Erythroblast (primary cell): ENCODE measurements at places on chromosomes 7 and 10.

DNA sequence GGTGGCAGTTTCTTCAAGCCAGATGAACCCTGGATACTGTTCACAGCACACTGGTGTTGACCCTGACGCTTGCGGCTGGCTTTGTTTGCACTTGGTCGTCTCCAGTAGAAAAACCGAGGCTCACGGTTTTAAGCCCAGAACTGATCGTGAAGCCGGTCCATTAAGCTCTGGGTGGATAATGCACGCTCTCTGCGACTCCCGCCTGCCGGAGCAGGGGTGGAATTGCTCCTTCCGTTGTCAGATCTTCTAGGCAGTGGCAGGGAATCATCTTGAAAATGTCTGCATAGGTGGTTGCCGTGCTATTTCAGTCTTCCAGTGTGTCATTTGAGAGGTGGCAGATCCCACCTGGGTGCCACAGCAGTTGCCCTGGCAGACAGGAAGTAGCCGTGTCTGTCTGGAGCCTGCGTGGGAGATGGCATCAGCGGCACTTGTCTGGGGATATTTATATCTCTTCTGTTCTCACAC lies 35.9 kb upstream of the AP5Z1 start:
- no peak for DNase-seq

GRCh38 chr10:4431114-4431863 lies 394.7 kb upstream of the AKR1E2 start:
- no peak for DNase-seq

- DNase-seq: no peak
Measured at GRCh38 chr7:69577221-69577620, 21.1 kb upstream of the AUTS2 start.

- peak; percentile 59 for DNase-seq
Measured at GRCh38 chr10:72337039-72337629, 17.6 kb downstream of the DNAJB12 start.

DNA sequence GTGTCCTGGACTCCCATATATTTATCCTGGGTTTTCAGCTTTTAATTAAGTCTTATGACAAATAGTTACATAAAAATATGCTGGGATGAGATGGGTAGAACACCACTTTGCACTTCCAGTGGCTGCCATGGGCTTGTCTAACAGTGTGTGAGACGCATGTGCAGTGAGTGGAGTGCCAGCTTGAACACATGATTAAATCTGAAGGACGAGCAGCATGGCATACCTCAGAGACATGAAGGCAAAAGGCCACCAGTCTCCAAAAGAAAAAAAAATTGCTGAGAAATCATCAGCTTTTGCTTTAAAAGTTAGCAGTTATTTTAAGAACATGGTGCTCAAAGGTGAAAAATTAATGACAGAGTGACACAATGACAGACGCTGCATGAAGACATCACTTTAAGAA lies 139.0 kb upstream of the ADCY1 start:
- DNase-seq: no peak

DNA sequence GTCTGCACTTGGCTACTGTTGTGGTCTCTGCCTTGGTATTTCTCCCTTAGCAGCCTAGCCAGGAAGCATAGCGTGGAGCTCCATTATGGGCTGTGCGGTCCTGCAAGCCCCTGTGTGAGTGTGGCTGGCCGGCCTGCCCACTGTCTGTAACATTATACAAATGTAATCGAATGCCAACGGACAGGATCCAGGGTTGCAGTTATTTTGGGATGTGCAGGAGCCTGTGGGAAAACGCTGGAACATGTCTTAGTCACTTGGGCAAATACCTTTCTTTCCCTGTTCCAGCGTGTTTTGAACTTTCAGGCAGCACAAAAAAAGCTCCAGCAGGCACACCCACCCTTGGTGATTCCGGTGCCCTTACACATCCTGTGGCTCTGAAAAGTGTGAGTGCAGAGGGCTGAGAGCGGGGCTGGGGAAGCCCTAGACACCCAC lies 29.5 kb downstream of the BAG3 start:
- DNase-seq: no peak

GRCh38 chr10:58104351-58104751 lies 163.3 kb downstream of the IPMK start:
- DNase-seq: no peak

DNA sequence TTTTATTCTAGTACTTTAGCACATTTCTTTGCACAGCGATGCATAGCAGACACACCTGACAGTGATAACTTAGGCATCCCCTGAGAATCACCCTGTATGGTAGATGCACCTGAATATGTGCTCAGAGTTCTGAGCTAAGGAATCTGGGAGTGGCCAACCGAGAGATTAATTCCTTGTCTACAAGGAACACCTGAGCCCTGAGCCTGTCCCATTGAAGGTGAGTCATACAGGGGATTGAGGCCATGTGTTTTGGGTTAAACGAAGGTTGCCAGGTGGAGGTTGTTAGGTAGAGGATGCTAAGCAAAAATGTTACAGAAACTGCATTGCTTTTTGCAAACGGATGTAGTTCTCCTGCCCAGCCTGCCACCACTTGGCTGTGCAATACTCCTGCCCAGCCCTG lies 128.9 kb downstream of the AMPH start:
- no peak for DNase-seq

- no peak for DNase-seq
Measured at GRCh38 chr7:147584771-147585193, 1005.8 kb upstream of the C7orf33 start.

GRCh38 chr7:20038676-20039075 lies 178.5 kb downstream of the MACC1 start:
- no peak for DNase-seq

GRCh38 chr10:77987671-77988255 lies 41.6 kb downstream of the POLR3A start:
- DNase-seq: no peak

DNA sequence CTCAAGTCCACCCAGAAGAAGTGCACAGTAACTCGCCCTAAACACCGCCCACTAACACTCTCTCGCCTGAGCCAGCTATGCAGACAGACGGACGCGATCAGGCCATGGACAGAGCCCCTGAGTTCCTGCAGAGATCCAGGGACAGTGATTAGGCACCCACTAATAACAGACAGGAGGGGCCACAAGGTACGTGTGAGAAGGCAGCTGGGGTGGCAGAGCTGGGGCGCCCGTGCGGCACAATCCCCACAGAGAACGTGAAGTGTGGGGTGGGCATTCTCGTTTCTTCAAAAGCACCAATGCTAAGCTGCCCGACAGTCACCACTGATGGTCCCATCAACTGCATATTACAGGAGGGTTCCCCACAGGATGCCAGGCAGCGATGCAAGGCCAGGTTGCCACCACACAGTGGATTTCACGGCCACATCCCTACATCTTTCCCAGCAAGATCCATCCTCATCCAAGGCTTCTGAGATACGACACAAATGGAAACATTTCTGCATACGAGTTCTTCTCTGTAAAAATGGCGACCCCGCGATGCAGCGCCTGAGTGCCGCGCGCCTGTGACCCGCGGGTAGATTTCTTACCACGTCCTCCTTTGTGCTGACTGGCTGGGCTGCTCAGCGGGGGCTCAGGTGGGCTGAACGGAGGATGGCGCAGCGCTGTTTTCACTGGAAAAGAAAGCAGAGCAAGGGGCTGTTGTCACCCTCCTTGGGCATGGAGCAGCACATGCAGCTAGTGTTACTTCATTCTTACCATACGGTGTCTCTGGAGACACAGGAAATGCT lies 237.5 kb downstream of the TNS3 start:
- no peak for DNase-seq

- DNase-seq: no peak
Measured at GRCh38 chr7:139893461-139893860, 64.4 kb downstream of the TBXAS1 start.

DNA sequence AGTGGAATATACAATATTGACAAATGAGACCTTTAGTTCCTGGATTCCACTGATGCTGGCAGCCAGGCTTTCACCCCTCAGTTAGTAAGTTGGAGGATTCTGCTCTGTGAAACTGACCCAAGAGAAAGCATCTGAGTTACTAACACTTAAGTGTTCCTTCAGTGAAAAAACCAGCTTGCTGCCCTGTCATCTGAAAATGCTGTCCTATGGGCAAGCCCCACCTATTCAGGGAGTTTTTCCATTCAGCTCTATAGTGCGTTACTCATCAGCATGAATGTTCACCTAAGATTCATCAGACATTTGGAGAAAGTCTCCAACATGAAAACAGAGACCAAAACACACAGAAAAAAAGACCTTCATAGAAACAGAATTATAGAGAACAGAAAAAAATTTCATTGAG lies 37.9 kb downstream of the PRPF18 start:
- DNase-seq: no peak

DNA sequence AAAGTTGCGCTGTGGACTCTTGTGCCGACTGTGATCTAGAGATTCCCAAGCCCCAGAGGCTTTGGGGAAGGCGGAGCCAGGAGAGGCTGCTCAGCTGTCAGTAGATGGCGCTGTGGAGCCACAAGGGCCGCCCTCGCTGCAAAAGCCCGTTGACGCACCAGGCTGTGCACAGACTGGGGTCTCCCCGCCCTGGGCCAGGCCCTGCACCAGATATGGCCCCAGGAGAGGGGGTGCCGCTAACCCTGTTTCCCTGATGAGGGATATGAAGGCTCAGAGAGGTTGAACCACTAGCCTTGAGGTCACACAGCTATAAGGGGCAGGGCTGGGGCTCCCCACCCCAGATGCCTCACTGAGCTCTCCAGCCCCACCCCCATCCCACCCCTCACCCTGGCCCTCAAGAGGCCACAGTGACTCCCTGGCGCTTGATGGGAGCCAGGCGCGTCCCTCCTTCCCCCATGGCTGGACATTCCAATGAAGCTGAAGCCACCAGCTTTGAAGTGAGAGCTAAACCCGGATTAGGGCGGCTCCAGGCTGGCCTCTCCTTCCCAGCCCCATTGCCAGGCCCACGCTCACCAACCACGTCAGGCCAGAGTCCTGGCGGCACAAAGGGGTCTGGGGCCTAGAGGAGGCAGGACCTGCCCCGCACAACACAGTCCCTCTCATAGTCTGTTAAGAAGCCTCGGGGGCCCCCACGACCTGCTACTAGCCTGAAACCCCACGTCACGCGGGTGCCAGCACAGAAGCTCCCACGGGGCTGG lies 26.4 kb downstream of the MYL10 start:
- DNase-seq: peak; percentile 56

- DNase-seq: peak; percentile 58
Measured at GRCh38 chr10:34815185-34816084, at the start of gene PARD3. Gene PARD3 (minus strand): TSS chr10:34815296. CDS start chr10:34814995, 301 bp downstream.

DNA sequence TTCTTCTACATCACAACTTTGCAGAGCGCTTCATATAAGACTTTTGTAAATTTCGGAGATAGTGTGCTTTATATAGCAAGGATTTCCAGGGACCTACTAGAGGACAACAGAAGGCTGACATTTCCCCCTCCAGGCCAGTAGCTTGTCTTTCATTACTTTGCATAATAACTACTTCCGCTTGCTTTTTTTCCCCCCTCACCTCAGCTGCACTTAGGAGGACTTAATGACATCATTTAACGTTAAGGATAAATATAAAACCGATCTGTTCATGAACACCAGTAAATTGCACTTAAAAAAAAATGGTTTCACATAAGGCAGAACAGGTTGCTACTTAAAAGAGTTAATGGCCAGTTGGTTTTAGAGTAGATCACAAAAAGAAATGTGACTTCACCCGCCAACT lies 172.3 kb downstream of the AUTS2 start:
- no peak for DNase-seq

DNA sequence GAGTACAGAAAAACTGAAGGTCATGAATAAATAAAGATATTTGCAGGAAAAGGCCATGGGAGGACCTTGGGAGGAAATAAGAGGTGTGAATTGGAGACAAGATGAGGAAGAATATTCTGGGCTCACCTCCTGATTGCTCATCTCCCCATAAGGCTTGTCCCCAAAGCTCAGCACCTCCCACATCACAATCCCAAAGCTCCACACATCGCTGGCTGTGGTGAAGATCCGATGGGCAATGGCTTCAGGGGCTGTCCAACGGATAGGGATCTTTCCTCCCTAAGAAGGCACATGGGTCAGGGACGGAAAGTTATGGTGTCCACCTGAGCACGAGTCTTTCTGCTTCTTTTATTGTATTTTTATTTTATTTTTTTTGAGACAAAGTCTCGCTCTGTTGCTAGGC lies 12.9 kb downstream of the ZYX start:
- no peak for DNase-seq

GRCh38 chr7:15855525-15856109 lies 169.1 kb upstream of the MEOX2 start:
- no peak for DNase-seq

DNA sequence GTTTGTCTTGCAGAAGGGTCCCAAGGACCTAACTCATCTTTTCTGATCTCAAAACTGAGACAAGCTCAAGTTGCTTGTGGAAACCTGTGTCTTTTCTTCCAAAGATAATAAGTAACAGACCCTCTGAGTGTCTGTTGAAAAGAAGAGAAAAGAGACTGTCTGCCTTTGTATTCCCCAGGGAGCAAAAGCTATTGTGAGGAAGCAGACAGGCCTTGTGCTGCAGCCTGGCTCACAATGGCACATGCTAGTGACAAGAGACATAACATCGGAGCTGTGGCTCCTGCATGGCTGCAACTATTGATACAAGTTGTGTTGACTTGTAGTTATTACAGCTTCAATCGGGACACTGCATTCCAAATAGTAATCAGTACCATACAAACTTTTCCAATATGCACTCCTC lies 202.9 kb downstream of the DKK1 start:
- DNase-seq: no peak

DNA sequence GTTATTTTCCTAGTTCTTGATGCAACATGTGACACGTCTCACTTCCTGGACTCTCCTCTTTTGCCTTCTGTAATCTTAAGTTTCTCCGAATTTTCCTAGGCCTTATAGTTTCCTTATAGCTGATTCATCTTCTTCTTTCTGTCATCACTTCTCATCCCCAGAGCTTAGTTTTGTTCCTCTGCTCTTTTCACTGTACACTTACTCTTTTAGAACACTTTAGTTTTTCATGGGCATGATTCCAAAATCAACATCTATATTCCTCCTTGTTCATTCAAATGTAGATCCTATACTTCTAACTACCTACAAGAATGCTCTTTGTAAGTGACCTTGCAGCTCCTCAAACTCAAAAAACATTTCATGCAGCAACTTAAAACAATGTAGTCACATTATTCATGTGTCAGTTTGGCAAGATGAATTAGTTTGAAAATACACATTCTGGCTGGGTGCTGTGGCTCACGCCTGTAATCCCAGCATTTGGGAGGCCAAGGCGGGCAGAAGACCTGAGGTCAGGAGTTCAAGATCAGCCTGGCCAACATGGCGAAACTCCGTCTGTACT lies 13.1 kb upstream of the SLC26A3 start:
- no peak for DNase-seq

- DNase-seq: no peak
Measured at GRCh38 chr10:58992830-58993460, 183.5 kb upstream of the PHYHIPL start.
